ENCODE measurements at places on chromosomes 12 and 14.

GRCh38 chr12:7929083-7929792 lies 6.7 kb downstream of the SLC2A3 start:
- DNase-seq = no peak

DNA sequence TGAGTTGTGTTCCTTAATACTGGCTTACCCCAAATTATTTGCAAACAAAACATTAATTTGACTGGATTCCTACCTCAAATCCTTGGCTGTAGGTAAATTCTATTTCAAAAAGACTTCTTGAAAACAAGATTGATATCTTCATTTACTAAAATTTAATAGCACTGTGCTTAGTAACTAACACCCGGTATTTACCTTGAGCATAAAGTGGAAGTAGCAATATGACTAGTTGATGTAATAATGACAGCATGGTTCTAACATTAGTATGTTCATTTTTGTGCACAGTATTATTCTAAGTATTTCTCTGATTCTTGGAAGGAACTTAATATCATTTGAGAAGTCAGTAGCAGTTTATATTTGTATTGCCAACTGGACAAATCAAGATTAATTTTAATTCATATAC lies 96.8 kb downstream of the PPHLN1 start:
- DNase-seq = no peak

- DNase-seq = no peak
Measured at GRCh38 chr12:115374480-115375185, 690.7 kb upstream of the TBX3 start.

- no peak for DNase-seq
Measured at GRCh38 chr12:124543052-124543589, 24.3 kb downstream of the NCOR2 start.

DNA sequence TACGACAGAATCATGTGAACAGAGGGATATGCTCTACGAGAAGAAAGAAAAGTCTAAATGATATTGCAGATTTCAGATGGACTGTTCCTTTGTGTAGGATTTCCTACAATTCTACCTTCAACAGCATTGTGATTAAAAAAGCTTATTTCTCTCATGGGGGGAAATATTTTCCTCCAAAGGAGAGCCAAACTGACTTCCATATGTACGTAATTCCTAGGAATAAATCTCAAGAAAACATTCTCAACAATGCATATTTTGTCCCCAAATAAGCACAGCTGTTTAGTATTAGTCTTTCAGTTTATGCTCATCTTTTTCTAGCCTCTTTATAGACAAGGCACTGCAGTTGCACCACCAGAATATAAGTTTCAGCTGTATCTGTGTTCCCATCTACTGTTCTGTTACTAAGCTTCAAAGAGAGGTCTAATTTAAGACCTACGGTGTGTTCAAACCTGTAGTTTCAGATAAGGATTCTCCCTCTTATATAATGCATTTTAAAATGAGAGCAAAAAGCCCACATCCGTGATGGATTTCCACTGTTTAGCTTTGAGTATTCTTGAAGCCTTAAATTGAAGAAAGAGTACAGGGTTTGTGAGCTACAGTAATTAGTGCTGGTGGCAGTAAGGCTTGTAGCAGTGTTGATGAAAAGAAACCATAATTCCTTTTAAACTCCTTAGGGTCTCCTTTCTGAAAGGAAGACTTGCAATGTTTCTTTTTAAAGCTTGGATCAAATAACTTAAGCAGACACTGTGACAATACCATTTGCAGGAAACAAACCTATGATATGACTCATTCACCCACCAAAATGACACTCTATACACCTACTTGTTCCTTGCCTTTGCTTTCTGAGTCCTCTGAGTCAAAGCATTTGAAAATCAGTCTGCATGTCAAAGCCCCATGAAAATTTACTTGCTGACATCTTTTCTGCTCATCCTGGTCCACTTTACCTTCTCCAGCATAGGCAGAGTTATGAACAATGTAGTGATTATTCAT lies 754.1 kb downstream of the NOVA1 start:
- DNase-seq = no peak

All from activated CD8-positive, alpha-beta memory T cell treated with anti-CD3 and anti-CD28 coated beads, Interleukin-2, amount 50 U/mL, for 4 hours (primary cell).